CD4-positive, alpha-beta T cell treated with Interleukin-21 for 1 hour (primary cell): ENCODE measurements at places on chromosomes 2 and 18.

DNA sequence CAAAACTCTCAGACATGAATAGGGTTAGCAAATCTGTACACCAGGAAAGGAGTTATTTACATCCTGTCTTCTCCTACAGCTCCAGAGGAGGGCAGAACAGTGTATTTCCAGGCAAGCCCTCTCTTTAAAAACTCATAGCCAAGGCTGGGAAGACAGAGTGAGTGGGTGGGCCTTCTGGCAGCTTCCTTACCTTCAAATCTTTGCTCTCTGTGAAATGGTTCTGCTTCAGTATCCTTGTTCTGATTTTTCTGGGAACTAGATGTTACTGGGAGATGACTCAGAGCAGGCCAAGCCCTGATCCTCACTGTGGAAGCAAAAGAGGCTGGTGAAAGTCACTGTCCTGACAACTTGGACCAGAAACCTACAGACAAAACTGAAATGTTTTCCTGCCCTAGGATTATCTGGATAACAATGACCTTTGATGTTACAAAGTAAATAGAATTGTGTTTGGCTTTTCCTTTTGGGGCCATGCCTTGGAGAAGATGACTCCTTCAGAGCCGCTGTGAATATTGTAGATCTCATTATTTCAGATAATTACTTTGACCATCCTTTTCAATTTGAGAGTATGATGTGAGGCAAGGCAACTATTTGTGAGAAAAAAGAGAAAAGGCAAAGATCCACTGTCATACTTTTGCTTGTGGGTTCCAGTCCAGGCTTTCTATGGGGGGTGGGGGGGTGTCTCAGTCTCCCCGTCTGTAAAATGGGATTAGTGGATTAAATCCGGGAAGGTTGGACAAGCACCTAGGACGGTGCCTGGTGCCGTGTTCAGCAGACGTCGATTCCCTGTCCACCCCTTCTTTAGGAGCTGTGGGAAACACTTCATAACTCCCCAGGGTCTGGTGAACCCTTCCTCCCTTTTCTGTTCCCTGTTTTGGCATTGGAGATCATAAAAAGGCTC is 644 bp upstream of the QPCT start:
- no peak for DNase-seq

- DNase-seq: no peak
Measured at GRCh38 chr2:8564475-8564874, 117.4 kb upstream of the ID2 start.

- DNase-seq: no peak
Measured at GRCh38 chr2:1451422-1451821, 38.2 kb downstream of the TPO start.

DNA sequence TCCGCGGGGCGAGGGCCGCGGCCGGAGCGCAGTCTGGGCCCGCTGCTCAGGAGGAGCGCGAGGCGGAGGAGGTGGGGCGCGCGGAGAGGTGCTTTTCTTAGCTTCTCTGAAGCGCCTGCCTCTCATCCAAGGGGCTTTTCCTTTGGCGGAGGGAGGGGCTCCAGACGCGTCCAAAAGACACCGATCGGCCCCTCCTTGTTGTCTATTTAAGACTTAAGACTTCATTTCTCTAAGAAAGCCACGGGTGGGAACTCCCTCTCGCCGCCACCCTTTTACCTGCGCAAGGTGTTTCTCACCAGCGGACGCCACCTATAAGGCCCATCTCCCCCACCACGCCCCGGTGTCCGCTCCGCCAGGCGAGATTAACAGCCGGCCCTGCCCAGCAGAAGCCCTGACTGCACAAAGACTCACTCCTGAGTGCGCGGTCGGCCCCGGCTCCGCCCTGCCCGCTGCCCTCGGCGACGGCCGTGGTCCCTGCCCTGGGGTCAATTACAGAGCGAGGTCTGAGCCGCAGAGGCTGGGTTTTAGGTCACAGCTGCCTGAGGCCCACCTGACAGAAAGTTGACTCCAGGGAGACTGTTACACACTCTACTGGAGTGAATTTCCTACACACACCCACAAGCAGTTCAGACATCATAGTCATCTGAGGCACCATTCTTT is at the start of gene DSC2:
DSC2 (minus strand) TSS at position 397 of the 660 bp plus-strand sequence. CDS start 450 bp downstream, outside the sequence.
- no peak for DNase-seq

- DNase-seq: no peak
Measured at GRCh38 chr2:159788253-159788652, 9.8 kb downstream of the CD302 start.

DNA sequence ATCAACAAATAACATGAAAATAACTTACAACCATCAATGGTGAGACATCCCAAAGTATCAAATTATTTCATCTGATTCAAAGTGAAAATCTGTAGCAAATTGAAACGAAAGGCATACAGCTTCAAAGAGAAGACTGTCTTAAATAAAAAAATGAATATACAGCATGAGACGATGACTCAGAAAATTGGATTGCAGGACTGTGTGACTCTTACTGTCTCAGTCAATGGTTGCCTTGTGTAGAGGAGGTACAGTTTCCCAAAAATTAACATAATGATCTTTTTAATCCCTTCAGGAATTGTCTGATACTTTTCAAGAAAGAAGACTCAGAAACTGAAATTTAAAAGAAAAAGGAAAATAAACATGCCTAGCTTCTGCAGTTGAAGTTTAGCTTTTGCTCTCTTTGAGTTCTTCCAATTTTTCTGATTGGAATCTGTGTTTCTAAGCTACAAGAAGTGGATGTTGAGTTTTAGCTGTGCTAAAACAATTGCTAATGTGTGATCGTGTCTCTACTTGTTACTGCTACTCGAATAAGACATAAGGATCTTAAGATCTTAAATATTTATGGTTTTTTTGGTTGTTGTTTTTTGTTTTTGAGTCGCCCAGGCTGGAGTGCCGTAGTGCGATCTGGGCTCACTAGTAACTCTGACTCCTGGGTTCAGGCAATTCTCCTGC is 41.1 kb upstream of the EPB41L3 start:
- DNase-seq: no peak

GRCh38 chr2:143282684-143283083 is 153.5 kb downstream of the ARHGAP15 start:
- DNase-seq: peak; percentile 37

DNA sequence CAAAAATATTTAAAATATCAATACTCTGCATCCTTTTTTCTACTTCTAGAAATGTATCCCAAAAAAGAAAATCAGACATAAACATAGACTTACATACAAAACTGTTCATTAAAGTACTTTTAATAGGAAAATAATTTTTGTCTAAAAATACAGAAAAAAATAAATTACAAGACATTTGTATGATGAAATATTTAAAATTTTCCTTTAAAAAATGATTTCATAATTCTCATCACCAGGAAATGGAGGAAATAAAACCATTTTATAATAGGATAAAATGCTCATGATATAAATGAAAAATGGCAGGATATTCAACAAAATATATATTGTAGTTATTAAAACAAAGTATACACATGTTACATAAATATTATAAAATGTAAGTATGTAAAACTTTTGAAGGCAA is 24.4 kb downstream of the ARL5A start:
- DNase-seq: no peak

DNA sequence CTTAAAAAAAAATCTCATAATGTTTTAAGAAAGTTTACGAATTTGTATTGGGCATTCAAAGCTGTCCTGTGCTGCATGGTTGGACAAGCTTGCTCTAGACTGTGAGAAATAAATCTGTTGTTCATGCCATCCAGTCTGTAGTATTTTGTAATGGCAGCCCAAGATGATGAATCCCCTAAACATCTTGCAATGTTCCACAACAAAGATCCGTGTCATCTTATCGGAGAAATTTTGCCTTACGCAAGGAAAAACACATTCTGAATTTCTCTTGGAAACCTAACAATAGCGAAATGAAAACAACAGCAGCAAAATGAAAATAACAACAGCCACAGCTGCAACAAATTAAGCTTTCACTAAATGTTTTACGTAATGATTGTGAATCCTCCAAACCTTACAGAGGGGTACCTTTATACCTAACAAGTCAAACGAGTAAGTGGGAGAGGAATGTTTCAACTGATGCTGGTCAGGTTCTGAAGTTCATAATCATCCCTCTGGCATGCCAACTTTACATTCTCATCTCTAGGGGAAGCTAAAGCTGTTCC is 76.1 kb upstream of the RNU4ATAC start:
- DNase-seq: no peak

- DNase-seq: peak; percentile 57
Measured at GRCh38 chr2:25341753-25342371, at the start of gene DNMT3A. Gene DNMT3A (minus strand): TSS chr2:25341925. CDS start chr2:25313984, 27,941 bp downstream.

- DNase-seq: no peak
Measured at GRCh38 chr18:48572402-48573126, 33.7 kb downstream of the CTIF start.

DNA sequence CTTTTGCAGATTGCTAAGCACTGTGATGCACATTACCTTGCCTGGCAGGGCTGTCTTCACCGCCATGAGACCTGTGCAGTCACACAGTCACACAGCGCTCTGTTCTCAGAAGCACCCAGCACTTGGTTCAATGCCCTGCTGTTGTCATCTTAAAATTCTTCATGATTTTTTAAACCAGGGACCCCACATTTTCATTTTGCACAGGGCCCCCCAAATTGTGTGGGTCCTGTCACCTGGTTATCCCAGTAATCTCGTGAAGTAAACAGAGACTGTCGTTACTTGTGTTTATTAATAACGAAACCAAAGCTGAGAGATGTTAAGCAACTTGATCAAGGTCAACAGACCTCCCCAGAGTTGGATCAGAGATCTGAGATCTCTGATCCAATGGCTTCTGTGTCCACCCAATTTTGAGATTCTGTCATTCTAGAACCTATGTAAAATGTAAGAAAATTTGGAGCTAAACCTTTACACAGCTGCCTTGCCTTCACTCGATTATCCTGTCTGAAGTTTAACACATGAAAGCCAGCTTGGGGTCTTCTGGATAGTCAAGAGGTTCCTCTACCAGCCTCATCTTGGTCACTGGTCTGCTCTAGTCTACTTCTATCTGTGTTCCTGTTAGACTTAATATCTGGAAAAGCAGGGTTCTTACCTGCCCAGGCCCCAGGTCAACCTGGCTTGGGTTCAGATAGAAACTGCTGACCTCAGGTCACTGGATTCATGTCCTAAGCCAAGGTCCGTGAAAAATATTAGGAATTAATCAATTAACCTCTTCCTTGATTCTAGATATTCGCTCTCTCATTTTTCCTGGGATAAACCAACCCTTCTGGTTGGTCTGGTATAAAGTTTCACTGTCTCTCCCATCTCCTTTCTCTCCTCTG is 13.7 kb upstream of the TTC39C start:
- DNase-seq: no peak

- DNase-seq: no peak
Measured at GRCh38 chr2:9096761-9097160, 93.3 kb upstream of the MBOAT2 start.

GRCh38 chr18:11323359-11323819 is 174.0 kb upstream of the PIEZO2 start:
- DNase-seq: no peak

GRCh38 chr18:31426021-31426420 is 21.5 kb upstream of the DSG3 start:
- no peak for DNase-seq

DNA sequence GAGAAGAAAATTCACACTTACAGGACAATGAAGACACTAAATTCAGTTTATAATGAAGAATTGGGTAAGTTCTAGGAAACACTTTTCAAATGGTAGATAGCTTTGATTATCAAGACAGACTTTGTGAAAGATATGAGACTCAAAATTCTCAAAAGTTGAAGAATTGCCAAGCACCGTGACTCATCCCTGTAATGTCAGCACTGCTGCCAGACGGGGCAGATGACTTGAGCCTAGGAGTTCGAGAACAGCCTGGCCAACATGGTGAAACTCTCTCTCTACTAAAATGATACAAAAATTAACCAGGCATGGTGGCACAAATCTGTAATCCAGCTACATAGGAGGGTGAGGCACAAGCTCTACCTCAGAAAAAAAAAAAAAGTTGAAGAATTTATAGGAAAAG is 1820.1 kb upstream of the LRRTM1 start:
- DNase-seq: no peak

- DNase-seq: no peak
Measured at GRCh38 chr2:127182626-127183458, 37.3 kb downstream of the CYP27C1 start.

- no peak for DNase-seq
Measured at GRCh38 chr2:86747711-86748639, 27.9 kb downstream of the RMND5A start.

GRCh38 chr2:64952511-64953482 is 36.4 kb upstream of the SLC1A4 start:
- no peak for DNase-seq

- DNase-seq: no peak
Measured at GRCh38 chr2:64017811-64018700, 1.2 kb downstream of the VPS54 start.

- no peak for DNase-seq
Measured at GRCh38 chr2:65464604-65465003, 32.2 kb upstream of the SPRED2 start.

GRCh38 chr2:27442920-27443282 is 720 bp downstream of the KRTCAP3 start:
- DNase-seq: no peak

GRCh38 chr18:48296581-48296980 is 112.6 kb downstream of the ZBTB7C start:
- no peak for DNase-seq

- no peak for DNase-seq
Measured at GRCh38 chr2:144364944-144365738, 154.8 kb downstream of the ZEB2 start.

- no peak for DNase-seq
Measured at GRCh38 chr2:189865826-189866225, 81.6 kb downstream of the PMS1 start.

DNA sequence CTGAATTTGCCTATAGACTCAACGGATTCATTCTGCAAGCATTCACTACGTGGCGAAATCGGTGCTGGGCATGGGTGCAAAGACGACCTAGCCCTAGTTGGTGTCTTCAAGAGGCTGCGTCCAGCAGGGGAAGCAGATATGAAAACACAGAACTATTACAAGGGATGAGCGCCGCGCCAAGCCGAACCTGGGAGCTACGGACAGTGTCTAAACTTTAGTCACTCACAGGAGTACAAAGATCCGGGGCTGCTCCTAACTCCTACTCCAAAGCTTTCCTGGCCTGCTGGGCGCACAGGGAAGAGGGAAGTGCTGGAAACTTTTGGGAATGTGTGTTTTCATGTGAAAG is 732 bp upstream of the ANXA4 start:
- peak; percentile 21 for DNase-seq

- DNase-seq: no peak
Measured at GRCh38 chr2:32742376-32742775, 114.5 kb downstream of the TTC27 start.

DNA sequence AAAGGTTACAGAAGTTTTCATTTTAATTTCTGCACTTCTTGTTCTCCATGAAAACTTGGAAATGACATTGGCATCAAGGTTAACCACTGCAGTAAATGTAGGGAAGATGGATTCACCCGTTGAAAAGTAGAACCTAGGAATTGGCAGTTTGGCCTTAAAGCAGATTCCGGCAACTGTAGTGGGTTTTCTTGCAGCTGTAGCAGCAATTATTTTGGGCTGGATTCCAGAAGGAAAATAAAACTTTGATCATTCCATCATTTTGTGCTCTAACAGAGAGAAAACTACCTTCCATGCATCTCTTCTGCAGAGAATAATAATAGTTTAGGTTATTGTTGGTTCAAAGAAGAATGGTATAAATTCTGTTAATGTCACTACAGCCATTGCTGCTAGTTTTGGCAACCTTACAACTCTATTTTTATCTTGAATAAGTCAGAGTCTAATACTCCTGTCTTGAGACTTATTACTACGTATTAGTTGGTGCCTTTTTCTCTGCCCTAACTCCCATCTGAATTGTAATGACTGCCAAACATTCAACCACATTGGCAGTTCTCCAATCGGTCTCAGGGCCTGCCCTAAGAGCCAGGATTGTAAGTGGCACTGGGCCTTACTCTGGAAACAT is 178.1 kb upstream of the PIEZO2 start:
- no peak for DNase-seq

GRCh38 chr2:33589444-33589843 is 9.7 kb downstream of the FAM98A start:
- DNase-seq: no peak
